ENCODE measurements at places on chromosomes 12 and 14. TPM values are rescaled to one million over a fixed set of nuclear protein-coding genes. Genes with fewer than 3 reads are reported as not detected.

- no peak overlapping the region for H3K27ac ChIP-seq
- no peaks in the 10 kb centered on the region for H3K36me3 ChIP-seq
- no peak overlapping the region for H3K4me3 ChIP-seq
- no peaks in the 10 kb centered on the region for H3K27me3 ChIP-seq
- no peak for DNase-seq
Observed at GRCh38 chr14:61258985-61259384, 22.2 kb downstream of the TMEM30B start.

GRCh38 chr14:73476451-73476931 lies 14.2 kb upstream of the RIOX1 start:
- no peak overlapping the region for H3K4me3 ChIP-seq
- no peaks in the 10 kb centered on the region for H3K4me1 ChIP-seq
- H3K36me3 ChIP-seq, result no peaks in the 10 kb centered on the region
- H3K27me3 ChIP-seq, result no peaks in the 10 kb centered on the region

GRCh38 chr14:72855913-72856312 lies 38.0 kb downstream of the DPF3 start:
- no peak overlapping the region for H3K27ac ChIP-seq
- no peaks in the 10 kb centered on the region for H3K27me3 ChIP-seq
- H3K4me3 ChIP-seq, result no peak overlapping the region
- no peaks in the 10 kb centered on the region for H3K4me1 ChIP-seq

- no peaks in the 10 kb centered on the region for H3K27me3 ChIP-seq
- no peaks in the 10 kb centered on the region for H3K4me1 ChIP-seq
- H3K4me3 ChIP-seq, result no peak overlapping the region
- no peaks in the 10 kb centered on the region for H3K36me3 ChIP-seq
- DNase-seq, result no peak
Observed at GRCh38 chr14:99511421-99512109, 30.4 kb downstream of the CCNK start.

DNA sequence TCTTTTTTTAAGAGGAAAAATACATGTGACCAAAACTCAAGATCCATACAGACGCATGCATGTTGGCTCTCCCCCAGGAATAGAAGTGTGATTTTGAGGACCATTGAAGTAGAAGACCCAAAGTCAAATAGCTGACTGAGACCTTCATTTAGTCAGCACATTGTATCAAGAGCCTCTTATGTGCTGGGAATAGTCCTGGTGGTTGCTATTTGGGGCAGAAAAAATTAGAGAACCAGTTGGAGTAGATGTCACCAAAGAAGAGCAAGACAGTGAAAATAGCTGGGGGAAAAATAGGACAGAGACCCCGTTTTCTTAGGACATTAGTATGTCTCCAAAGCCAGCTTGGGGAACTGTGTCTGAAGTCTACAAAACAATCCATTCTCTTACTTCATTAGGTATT lies 93.6 kb downstream of the PELI2 start:
- DNase-seq, result no peak
- H3K4me1 ChIP-seq, result no peaks in the 10 kb centered on the region
- no peak overlapping the region for H3K27ac ChIP-seq
- no peaks in the 10 kb centered on the region for H3K27me3 ChIP-seq

GRCh38 chr14:30291216-30291615 lies 267.7 kb upstream of the G2E3 start:
- H3K4me1 ChIP-seq, result no peaks in the 10 kb centered on the region
- no peak for DNase-seq
- H3K27me3 ChIP-seq, result no peaks in the 10 kb centered on the region
- H3K4me3 ChIP-seq, result no peak overlapping the region

- no peaks in the 10 kb centered on the region for H3K27me3 ChIP-seq
- DNase-seq, result no peak
- H3K27ac ChIP-seq, result no peak overlapping the region
- H3K36me3 ChIP-seq, result no peaks in the 10 kb centered on the region
- H3K4me1 ChIP-seq, result no peaks in the 10 kb centered on the region
Observed at GRCh38 chr12:115383668-115384067, 699.7 kb upstream of the TBX3 start.

DNA sequence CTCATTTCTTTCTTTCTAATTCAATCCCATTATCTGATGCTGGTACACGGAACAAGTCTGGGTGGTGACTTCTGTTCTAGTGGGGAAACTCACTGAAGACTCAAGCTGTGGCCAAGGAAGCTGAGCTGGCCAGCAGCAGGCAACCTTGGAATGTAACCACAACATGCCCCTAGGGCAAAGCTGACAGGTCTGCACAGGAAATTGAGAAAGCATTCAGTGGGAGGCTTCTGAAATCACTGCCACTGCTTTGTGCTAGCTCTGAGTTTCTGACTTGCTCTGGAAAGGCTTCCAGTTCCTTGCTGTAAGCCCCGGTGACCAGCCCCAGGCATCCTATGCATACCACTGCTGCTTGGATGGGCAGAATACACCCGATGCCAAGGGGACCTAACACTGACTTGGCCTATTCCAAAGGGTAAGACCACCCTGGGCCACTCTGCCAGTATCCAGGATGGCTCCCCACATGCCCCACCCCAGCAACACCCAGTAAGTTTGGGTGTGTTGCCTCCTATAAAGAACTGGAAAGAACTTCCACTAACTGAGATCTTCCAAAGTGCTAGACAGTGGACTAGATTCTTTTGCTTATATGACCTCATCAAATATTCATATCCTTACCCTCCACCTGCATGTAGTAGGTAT lies 84.5 kb upstream of the CDKN3 start:
- DNase-seq, result no peak
- no peak overlapping the region for H3K27ac ChIP-seq

- H3K36me3 ChIP-seq, result no peaks in the 10 kb centered on the region
- H3K4me1 ChIP-seq, result no peaks in the 10 kb centered on the region
- no peaks in the 10 kb centered on the region for H3K27me3 ChIP-seq
- no peak overlapping the region for H3K4me3 ChIP-seq
- no peak for DNase-seq
Observed at GRCh38 chr12:12537421-12537820, 25.2 kb downstream of the DUSP16 start.

DNA sequence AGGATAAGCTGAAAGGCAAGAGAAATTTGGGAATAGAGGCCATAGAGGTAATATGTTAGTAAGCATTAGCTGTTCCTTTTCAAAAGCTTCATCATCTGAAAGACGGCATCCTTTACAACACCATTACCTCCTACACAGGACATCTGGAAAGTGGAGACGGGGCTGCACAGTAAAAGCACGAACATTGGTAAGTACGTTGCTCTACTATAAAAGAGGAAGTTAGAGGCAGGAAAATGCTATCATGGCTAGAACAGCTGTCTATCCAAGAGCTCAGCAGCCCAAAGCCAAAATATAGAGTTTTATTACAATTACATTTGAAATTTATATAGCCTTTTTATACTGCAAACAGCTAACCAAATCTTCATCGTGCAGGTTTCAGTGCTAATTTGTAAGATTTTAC lies 172.3 kb upstream of the GRIP1 start:
- no peak for DNase-seq
- no peak overlapping the region for H3K27ac ChIP-seq
- no peaks in the 10 kb centered on the region for H3K4me1 ChIP-seq
- no peak overlapping the region for H3K4me3 ChIP-seq

GRCh38 chr14:23663127-23663526 lies 27.0 kb downstream of the DHRS2 start:
- H3K4me1 ChIP-seq, result no peaks in the 10 kb centered on the region
- H3K36me3 ChIP-seq, result no peaks in the 10 kb centered on the region
- H3K27ac ChIP-seq, result no peak overlapping the region
- no peak overlapping the region for H3K4me3 ChIP-seq
- no peak for DNase-seq

- H3K27me3 ChIP-seq, result no peaks in the 10 kb centered on the region
- no peaks in the 10 kb centered on the region for H3K36me3 ChIP-seq
- no peak for DNase-seq
- H3K4me1 ChIP-seq, result no peaks in the 10 kb centered on the region
- H3K27ac ChIP-seq, result no peak overlapping the region
Observed at GRCh38 chr12:90126125-90126524, 417.5 kb upstream of the ATP2B1 start.

Gene SETD1B
- total RNA-seq, result 63.6 TPM

Gene FZD10
- total RNA-seq, result 11.3 TPM

Gene SPX
- total RNA-seq, result 2.4 TPM

Gene RAPGEF3
- 71.5 TPM for total RNA-seq

Gene KLHL33
- total RNA-seq, result not detected

Gene KRT73
- not detected for total RNA-seq

Gene TMTC1
- total RNA-seq, result 20.5 TPM

Gene POTEM
- not detected for total RNA-seq

Gene RFX4
- not detected for total RNA-seq
